ENCODE measurements at places on chromosomes 3 and 15.

DNA sequence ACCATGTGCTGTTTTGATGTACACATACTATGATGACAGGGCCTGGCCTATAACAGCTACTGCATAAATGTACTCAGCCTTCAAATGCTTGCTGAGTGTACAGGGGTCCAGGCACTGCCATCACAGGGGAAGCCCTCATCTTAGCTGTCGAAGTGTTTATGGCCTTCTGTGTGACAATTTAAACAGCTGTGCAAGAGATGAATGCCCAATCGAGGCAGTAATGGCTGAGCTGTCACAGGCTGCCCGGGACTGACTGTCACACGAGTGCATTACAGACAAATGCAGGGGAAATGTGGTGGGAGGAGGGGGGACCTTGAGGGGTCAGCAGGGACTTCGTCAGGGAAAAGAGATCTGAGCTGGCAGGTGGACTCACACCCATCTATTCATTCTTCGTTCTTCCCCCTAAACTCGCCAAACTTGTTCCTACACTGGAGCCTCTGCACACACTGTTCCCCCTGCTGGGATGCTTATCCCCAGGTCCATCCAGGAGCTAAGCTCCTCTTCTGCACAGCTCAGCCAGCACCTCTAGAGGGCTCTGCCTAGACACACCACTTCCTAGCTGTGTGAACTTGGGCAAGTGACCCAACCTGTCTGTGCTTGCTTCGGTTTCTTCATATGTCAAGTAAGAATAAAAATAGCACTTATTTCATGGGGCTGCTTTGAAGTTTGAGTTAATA is 156.2 kb upstream of the IQSEC1 start:
- no peak for DNase-seq

DNA sequence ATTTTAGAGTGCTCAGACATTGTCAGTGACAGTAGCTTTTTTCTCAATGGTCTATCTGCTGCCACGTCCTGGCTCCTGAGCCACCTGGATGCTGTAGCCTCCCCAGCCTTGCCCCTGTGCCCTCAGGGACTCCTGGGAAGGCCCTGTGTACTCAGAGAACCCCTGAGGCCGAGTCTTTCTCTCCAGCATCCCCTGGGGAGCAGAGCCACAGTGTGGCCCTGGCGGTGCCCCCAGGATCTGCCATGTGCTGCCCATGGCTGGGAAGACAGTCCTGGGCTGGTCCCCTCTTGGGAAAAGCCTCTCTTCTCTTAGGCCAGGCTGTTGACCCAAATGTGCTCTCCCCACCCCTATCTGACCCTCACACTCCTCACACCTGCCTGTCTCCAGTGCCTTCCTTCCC is 5.0 kb downstream of the MYD88 start:
- no peak for DNase-seq

DNA sequence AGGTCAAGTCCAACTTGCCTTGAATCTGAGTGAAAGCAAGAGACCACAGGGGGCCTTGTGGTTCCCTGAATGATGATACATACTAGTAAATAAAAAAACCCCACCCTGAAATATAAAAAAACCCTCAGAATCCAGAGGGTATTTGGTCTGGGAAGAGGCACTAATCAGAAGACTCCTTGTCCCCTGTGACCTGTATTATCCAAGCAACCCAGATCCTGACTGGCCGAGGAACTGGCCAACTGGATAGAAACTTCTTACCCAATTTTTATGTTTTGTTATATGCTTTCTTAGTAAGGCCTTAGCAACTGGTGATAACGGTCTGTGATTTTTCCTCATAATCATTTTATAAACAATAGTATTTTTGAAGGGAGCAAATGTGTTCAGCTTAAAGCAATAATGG is 17.5 kb downstream of the ABI3BP start:
- no peak for DNase-seq

GRCh38 chr15:92599394-92599970 is 56.1 kb downstream of the FAM174B start:
- no peak for DNase-seq

DNA sequence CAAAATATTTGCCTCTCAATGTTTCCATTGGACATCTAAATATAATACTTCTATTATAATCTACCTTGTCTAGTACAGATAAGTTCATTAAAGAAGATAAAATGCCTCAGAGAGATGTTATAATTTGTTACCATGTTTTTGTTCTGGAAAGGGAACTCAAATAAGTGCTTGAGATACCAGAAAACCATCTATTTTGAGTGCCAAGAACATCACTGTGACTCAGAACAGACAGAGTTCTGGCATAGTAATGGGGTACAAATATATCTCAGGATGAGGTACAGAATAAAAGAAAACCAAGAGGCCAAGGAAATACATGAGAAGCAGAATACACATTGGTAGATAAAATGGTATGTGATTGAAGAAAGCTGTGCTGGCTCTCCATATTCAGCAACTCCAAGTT is 58.9 kb downstream of the IMPG2 start:
- DNase-seq, result no peak

GRCh38 chr15:62850791-62851291 is 191.7 kb upstream of the TPM1 start:
- no peak for DNase-seq

GRCh38 chr15:94119298-94119811 is 112.0 kb upstream of the MCTP2 start:
- no peak for DNase-seq

Data from D721Med (cell line).